Fibroblast of lung (primary cell): ENCODE measurements at places on chromosomes 5 and 9. TPM values are rescaled to one million over a fixed set of nuclear protein-coding genes. Genes with fewer than 3 reads are reported as not detected.

DNA sequence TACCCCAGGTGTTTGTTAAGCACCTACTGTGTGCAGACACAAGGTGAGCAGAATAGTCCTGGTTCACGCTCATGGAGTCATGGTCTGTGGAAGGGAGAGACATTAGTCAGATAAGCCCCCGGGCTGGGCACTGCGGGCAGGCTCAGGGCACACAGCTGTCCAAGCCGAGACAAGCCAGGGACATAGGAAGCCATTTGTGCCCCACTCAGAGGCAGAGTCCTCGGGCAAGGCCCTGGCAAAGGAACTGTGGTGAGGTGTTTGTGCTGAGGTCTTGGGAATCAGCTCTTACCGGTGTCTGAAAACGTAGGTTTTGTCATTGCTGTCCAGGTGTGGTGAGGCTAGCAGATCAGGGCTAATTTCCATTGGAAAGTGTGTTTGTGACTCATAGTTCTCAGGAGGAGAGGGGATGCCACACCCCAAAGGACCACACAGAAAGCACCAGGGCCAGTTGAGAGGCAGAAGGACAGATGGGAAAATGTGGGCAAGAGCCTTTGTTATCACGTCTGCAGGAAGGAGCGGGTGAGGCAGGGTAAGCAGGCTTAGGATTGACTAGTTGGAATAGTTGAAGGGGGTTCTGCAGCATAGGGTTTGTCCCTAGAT is 46.1 kb upstream of the NEURL1B start:
- DNase-seq, result no peak

DNA sequence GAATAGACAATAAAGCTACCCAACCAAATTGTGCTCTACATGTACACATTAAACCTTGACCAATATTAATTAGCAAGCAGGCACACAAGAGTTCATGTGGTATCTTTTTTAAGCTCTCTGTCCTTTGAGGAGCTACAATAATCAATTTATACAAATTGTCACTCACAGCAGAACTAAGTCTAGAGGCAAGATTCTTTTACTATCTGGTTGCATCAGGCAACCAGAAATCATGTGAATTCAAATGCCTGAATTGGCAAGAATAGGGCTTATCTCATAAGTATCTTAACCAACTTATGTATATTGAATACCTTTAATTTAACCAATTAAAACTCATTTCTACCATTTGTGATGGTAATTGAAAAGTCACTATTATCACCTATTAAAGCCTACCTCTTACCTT is 145.5 kb upstream of the HAPLN1 start:
- no peak for DNase-seq

- DNase-seq, result no peak
These were observed 64.7 kb downstream of the RXRA start for GRCh38 chr9:134390947-134391318.

DNA sequence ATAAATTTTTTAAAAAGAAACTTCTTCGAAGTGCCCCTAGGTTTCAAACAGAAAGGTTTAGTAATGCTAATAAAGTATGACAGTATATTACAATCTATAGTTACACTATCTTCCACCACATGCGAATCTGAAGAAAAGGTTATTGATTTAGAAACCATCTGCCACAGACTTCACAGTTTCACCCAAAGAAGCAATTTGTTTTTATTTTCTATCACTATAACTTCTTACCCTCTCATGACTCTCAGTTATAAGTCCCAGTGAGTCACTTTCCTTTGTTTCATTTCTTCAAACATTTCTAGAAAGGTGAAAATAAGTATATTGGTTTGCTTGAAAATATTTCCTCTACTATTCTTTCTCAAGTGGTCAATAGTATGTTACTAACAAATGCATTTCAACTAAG is 93.6 kb downstream of the MCTP1 start:
- no peak for DNase-seq

- DNase-seq, result no peak
These were observed 210.8 kb downstream of the FAM170A start for GRCh38 chr5:119840175-119840574.

DNA sequence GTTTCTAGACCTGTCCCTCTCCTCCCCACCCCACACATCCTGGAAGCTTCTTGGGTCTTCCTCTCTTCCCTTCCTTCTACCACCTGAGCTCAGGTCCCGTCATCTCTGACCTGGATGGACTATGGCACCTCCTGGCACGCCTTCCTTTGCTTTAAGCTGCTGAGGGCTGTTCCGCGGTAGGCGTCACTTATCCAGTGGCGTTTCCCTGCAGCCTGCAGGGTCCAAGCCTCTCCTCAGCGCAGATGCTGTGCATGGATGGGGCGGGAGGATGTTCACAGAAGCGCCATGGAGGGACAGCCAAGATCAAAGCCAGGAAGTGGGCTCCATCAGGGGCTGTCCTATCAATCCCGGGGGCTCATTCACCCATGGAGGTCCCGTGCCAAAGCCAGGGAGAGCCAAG is 23.8 kb upstream of the CNOT6 start:
- DNase-seq, result no peak

GRCh38 chr9:15329539-15330109 is 22.6 kb upstream of the TTC39B start:
- DNase-seq, result no peak

The PHAX gene
- 103 TPM in 2 replicates for polyA plus RNA-seq

The PDZD2 gene
- polyA plus RNA-seq, result 0.29 and 0.40 TPM in 2 replicates

DNA sequence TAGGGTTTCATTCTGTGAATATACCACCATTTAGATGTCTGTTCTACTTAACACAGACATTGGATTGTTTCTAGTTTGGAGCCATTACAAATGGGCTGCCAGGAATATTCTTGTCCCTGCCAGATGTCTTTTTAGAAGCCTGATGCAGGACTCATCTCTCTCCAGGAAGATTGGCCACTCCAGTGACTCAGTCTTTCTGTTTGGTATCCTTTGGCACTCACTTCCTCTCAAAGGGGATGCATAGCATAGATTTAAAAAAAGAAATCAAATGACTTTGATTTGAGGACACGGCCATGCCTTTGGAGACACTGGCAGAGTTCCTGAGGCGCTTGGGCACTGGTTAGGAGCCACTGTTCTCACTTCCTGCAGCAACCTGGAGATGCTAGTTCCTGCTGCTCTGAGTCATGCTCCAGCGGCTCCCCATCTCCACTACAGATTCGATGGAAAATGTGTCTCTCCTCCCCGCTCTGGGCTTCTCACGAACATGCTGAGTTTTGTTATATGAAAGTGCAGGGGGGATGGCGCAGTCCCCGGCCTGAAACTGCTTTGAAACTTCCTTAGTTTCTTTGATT is 3.5 kb upstream of the ZNF366 start:
- DNase-seq, result peak; percentile 92

DNA sequence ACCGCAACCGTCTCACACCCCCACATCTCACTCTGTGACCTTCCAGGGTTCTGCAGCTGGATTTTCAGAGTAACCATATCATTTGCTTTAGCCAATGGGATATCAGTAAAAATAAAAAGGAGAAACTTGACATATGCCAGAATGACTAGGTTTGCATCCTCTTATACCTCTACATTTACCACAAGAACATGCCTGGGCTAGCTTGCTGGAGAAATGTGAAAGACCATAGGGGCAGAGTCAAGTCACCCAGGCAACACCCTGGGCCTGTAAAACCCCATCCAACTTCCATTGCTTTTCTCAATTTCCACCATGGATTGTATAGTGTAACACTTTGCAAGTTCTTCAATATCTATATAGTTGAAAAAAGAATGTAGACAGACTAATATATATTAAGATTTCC is 731.1 kb downstream of the PTPRD start:
- no peak for DNase-seq

The PLAC8L1 gene
- polyA plus RNA-seq, result not detected in 2 replicates
